Activated T-helper 17 cell treated with anti-CD3 and anti-CD28 coated beads, Interleukin-2, amount 50 U/mL, for 72 hours (primary cell): ENCODE measurements at places on chromosomes 2 and 18. TPM values are rescaled to one million over a fixed set of nuclear protein-coding genes. Genes with fewer than 3 reads are reported as not detected.
A peak's percentile ranks its signal among the peaks of the same experiment; 100 is the strongest.

GRCh38 chr2:20916604-20917286 is 93.8 kb upstream of the LDAH start:
- no peak for ATAC-seq

DNA sequence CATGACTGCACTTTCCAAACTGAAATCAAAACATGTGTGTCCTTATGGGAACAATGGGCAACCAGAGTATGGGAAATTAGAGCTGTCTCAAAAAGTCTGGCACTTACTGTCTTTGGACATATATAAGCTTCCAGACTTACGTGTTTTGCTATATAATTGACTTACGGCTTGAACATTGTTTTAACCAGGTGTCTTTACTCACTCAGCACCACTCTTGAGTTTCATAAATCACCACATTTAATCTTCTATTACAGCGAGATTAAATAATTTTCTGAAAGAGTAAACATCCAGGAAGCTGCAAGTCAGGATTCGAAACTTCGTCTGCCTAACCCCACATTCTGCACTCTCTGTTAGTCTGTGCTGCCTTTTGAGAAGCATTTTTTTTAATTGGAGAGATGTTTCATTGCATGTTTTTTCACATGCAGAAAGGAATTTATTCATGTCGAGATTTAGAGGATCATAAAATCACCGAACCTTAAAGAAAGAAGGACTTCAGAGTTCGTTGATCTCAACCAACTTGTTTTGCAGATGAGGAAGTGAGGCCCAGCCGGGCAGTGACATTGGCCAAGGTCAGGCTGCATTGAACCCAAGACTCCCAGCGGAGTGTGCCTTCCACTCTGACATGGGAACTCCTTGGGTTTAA is 137.3 kb downstream of the SETBP1 start:
- ATAC-seq, result no peak

GRCh38 chr18:23462876-23463275 is 9.8 kb downstream of the RIOK3 start:
- no peak for ATAC-seq

- ATAC-seq, result peak; percentile 88
These were observed at the start of the genes GEN1 and SMC6 for GRCh38 chr2:17753803-17754663. TSS of gene GEN1 (plus strand) at chr2:17754138. CDS start at chr2:17759944, 5,806 bp downstream. TSS of gene SMC6 (minus strand) at chr2:17753810. CDS start at chr2:17745946, 7,864 bp downstream.

GRCh38 chr2:197205585-197206215 is 104.9 kb downstream of the ANKRD44 start:
- ATAC-seq, result peak; percentile 80

Gene ANO7
- 12.8 TPM for total RNA-seq

Gene KIAA2012
- not detected for total RNA-seq

DNA sequence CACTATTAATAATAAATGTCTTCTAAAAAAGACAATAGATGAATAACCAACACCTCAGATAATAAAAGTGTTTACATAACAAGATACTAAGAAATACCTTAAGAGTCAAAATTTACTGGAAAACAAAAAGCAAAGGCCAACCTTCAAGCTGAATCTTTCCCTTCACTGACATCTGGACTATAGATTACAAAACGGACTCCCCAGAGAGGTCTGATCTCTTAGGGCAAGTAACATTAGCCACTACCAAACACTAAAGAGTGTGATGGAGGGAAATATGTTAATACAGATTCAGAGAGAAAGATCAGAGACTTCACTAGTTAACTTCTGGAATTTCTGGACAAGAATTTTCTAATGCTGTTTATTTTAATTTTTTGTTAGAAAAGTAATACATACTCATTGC is 13.9 kb downstream of the CLASP1 start:
- no peak for ATAC-seq

Gene B3GNT2
- total RNA-seq, result 20.1 TPM

- ATAC-seq, result no peak
These were observed 449.0 kb upstream of the ID2 start for GRCh38 chr2:8232871-8233270.

DNA sequence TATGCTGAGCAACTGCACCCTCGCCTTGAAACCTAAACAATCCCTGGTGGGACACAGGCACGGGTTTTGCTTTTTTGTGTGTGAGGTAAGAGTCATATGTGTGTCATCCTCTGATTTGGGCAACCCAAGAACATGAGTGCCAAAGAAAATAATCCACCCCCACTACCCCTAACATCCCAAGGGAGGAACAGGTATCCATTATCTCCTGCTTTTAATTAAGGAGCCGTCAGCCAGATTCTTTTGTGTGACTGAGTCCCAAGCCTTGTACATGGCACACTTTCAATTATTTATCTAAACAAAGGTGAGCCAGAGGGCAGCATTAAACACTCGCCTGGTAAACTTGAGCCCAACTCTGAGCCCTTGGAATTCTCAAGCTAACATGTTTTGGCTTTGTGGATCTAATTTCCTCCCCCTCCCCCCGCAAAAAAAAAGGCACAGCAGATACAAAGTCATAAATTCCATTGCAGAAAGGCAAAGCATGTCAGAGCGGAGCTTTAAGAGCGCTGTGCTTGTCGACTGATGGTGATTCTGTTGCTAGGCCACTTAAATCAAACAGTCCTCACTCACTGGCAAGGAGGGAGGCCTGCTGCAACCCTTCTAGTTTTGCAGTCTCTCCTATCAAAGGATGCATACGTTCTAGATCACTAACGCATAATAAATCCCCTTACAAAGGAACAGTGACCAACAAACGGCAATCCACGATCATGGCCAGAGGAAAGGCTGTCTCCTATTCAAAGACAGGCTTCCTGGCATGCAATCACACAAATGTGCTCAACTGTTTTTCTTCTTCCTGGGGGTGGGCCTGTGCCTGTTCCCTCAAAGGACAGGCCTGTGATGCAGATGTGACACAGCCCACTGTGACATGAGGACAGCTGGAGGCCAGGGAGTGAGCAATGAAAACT is 143.5 kb upstream of the LMAN1 start:
- no peak for ATAC-seq

Gene SP5
- not detected for total RNA-seq

Gene ABHD1
- total RNA-seq, result 0.17 TPM

GRCh38 chr2:30239308-30239985 is 8.1 kb downstream of the LBH start:
- ATAC-seq, result peak; percentile 6

GRCh38 chr2:177243476-177243875 is 21.1 kb downstream of the NFE2L2 start:
- no peak for ATAC-seq

Gene GAD1
- 0.73 TPM for total RNA-seq

Gene TPO
- total RNA-seq, result 0.08 TPM

Gene MALL
- 0.13 TPM for total RNA-seq

DNA sequence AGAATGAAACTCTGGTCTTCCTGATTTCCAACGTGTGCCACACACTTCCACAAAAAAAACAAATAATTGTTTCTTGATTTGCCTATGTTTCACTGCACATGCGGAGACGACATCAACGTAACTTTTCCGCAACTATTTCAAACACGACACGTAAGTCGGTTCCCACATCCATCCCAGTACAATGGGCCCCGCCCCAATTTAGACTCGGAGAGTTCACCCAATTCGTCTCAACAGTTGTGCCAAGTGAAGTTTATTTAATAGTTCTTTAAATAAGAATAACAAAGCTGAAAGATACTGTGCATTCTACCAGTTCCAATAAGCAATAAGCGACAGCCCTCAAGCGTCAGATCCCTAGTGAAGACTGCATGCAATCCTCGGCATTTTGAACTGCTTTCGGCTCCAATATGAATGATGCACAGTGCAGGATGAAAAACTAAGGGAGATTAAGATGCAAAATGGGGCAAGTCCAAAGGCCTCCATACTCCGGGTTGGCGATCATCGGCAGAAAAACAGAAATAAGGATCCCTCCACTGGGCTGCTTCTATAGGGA is 664 bp downstream of the CCT4 start:
- ATAC-seq, result no peak

- ATAC-seq, result no peak
These were observed 105.7 kb upstream of the GAREM1 start for GRCh38 chr18:32576296-32576916.

Gene PID1
- total RNA-seq, result not detected

Gene KHK
- 5.9 TPM for total RNA-seq

- peak; percentile 34 for ATAC-seq
These were observed 213.9 kb downstream of the TFCP2L1 start for GRCh38 chr2:121071034-121071504.

GRCh38 chr2:83972128-83972527 is 487.0 kb downstream of the SUCLG1 start:
- no peak for ATAC-seq

Gene ACAA2
- 73.7 TPM for total RNA-seq

DNA sequence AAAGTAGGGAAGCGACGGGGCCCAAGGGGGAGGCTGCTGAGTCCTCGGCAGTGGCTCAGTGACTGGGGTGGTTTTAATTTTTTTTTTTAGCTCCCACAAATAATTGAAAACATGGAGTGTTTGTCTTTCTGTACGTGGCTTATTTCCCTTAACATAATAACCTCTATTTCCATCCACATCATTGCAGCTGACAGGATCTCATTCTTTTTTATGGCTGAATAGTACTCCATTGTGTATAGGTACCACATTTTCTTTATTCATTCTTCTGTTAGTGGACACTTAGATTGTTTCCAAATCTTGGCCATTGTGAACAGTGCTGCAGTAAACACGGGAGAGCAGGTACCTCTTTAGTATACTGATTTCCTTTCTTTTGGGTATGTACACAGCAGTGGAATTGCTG is 65.1 kb downstream of the ASAP2 start:
- no peak for ATAC-seq

DNA sequence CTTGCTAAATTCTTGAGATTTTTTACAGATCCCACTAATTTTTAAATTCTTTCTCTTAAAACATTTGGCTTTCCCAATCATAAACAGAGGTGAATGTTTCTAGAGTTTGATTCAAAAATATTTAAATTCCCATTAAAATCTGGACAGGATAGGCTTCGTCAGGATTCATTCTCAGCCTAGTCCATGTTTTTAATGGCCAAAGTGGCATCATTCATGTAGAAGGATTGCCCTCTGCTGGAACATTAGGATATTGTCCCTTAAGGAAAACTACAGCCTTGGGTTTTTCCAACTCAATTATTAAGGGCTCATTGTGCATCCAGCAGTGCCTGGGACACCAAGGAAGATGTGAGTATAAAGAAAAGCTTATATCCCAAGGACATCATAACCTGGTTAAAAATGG is 71.7 kb downstream of the TPGS2 start:
- no peak for ATAC-seq

Gene RDH14
- 13.9 TPM for total RNA-seq

GRCh38 chr18:67211646-67212045 is 304.9 kb downstream of the DSEL start:
- ATAC-seq, result no peak

Gene ANKRD53
- not detected for total RNA-seq

Gene CYP26B1
- total RNA-seq, result not detected

- no peak for ATAC-seq
These were observed 28.0 kb upstream of the FOSL2 start for GRCh38 chr2:28364610-28365009.

Gene MC4R
- not detected for total RNA-seq
